ENCODE measurements at places on chromosomes 11 and 22.

GRCh38 chr11:122172352-122173073 lies 56.5 kb upstream of the BLID start:
- no peak for DNase-seq

DNA sequence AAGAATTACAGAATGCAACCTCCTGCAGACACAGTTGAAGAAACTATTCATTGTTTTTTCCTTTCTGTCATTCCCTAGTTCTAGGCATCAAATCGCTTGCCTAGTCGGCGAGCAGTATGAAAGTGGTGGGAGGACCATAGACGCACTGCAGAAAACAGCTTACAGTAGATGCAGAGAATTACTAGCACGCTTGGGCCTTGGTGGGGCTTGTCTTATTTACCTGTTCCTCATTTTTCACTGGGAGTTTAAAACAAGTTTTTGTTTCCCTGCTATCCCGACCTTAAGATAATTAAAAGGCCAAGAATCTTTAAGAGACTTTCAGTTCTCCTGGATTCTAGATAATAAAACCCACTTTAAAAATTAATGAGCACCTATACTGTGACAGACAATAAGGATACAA lies 713 bp upstream of the ARL14EP start:
- no peak for DNase-seq

DNA sequence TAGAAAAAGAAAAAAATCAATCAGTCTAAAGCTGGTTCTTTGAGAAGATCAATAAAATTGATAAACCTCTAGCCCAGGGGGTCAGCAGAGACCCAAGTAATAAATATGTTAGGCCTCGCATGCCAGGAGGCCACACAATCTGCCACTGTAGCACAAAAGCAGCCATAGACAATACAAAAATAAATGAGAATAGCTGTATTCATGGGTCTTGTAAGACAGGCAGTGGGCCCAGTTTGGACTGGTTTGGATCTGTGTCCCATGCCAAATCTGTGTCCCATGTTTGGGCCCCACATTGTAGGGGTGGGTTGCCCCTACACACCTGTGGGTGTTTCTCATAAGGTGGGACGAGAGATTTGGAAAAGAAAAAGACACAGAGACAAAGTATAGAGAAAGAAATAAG lies 6.6 kb upstream of the PLAAT4 start:
- DNase-seq: peak; percentile 90

DNA sequence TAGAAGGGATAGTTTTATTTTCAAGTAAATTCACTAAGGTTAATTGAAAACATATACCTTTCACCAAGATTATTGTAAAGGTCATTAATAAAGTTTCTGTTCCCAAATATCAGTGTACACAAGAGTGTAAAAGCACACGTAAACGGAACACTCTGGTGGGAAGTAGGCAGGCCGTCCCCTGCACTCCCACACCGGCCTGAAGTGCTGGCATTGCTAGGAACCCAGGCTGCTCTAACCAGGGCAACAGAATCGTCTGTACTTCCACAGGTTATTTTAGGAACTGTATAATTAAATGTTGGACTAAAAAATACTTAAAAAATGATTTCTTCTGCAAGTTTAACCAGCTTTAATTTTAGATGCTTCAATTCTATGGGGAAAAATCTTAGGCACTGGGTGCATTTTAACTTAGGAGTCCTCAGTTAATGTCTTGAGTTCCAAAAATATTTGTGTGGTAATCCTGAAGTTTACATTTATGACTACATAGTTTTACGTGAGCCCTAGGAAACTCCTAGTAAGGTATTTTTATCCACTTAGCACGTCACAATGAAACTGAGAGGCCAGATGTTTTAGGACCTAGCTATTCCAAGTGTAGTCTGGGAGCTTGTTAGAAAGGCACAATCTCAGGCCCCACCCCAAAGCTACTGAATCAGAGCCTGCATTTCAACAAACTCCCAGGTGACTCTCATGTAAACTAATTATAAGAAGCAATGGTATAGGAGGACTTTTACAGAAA lies 31.2 kb downstream of the KMT5B start:
- DNase-seq: no peak

DNA sequence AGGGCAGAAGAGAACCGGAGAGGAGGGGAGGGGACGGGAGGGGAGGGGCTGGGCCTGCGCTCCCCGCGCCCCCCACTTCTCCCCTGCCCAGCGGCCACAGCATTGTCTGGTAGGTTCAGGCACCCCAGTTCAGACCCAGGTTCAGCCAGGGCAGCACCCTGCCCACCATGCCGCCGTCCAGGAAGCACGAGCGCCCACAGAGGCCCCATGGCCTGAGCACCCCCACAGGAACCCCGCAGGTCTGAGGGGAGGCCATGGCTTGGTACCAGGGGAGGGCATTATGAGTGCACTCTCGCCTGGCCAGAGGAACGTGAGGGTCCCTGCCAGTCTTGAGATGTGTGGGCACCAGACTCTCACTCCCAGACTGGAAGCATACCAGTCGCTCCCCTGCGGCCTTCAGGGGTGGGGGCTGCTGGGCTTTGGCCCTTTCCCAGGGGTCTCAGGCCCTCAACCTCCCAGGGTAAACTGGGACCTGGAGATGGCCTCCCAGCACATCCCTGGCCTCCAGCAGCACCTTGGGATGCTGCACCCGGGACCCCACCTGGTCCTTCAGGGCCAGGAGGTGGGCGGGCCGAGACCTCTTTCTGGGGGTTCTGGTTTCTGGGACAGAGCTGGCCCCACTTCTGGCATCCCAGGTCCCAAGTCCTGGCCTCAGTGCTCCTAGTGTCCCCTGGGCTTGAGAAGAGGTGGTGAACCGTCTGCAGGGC lies 597 bp upstream of the PLXNB2 start:
- peak; percentile 30 for DNase-seq
